ENCODE measurements at places on chromosomes 1 and 21. TPM values are rescaled to one million over a fixed set of nuclear protein-coding genes. Genes with fewer than 3 reads are reported as not detected.

Gene CA14
- not detected for total RNA-seq

DNA sequence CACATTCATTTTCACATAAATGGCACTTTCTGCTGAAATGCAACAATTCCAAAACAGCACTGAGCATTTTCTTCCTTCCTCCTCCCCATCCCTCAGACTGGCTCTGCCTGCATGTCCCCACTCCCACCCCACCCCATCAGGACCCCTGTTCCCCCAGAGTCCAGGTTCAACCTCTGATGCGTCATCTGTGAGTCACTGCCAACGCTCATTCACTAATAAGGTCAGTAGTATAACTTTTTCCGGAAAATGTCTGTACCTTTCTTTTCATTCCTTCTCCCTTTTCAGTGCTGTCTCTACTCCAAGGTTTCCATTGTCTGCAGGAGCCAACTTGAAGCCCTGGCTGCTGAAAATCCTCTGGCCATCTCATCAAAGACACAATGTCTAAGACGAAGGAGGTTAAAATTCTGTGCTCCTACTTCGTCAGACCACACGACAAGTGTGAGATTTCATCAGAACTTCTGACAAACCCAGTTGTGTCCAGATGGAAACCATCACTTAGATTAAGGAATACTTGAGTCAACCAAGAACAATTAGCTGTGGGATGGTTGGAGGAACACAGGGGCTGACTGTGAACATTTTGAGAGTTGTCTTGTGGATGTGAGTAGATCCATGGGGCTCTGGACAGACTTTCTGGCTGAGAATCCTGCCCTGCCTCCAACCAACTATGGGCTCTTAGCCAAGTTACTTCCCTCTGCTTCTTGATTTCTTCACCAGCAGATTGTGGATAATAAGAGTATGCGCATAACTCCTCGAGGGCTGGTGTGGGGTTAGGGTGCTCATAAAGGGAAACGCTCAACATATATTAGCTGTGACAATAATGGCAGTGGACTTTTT, 35.6 kb upstream of the UTS2 start:
- DNase-seq = no peak

- DNase-seq = no peak
These were observed 10.0 kb downstream of the RBM34 start for GRCh38 chr1:235151033-235151432.

Gene ACTL8
- total RNA-seq = not detected

- DNase-seq = no peak
These were observed 209.4 kb downstream of the PTPRC start for GRCh38 chr1:198848206-198848605.

Gene OR2T35
- not detected for total RNA-seq

All from osteocyte (in vitro differentiated cells).